ENCODE measurements at places on chromosomes 7 and 10. TPM values are rescaled to one million over a fixed set of nuclear protein-coding genes. Genes with fewer than 3 reads are reported as not detected.

- no peak for DNase-seq
These were observed 46.3 kb downstream of the CUL2 start for GRCh38 chr10:35043796-35044344.

- no peak for DNase-seq
These were observed 117.9 kb upstream of the KLF6 start for GRCh38 chr10:3902809-3903410.

- no peak for DNase-seq
These were observed 194.0 kb upstream of the PRPS1L1 start for GRCh38 chr7:18221377-18222293.

DNA sequence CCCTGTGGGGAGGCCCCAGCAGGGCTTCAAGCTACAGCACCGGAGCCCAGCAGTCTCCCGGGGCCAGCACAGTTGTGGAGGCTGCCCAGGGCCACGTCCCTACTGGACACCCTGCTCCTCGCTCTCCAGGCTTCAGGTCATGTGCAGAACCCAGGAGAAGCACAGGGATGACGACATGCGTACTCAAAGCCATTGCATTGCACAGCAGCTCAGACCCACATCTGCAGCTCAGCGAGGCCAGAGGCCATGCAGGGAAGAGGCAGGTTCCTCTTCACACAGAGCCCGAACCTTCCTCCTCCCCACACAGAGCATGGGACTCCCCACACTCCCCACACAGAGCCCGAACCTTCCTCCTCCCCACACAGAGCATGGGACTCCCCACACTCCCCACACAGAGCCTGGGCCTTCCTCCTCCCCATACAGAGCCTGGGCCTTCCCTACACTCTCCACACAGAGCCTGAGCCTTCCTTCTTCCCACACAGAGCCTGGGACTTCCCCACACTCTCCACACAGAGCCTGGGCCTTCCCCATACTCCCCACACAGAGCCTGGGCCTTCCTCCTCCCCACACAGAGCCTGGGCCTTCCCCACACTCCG lies 12.3 kb downstream of the CFAP46 start:
- DNase-seq = no peak

Gene CTAGE4
- total RNA-seq = 3.8 TPM

- DNase-seq = peak; percentile 74
These were observed 1.5 kb upstream of the LAMB1 start for GRCh38 chr7:108004220-108005142.

Gene LIPK
- total RNA-seq = not detected

- no peak for DNase-seq
These were observed 157.0 kb downstream of the TPST1 start for GRCh38 chr7:66362136-66362535.

- no peak for DNase-seq
These were observed 76.7 kb downstream of the CALD1 start for GRCh38 chr7:134856091-134856490.

DNA sequence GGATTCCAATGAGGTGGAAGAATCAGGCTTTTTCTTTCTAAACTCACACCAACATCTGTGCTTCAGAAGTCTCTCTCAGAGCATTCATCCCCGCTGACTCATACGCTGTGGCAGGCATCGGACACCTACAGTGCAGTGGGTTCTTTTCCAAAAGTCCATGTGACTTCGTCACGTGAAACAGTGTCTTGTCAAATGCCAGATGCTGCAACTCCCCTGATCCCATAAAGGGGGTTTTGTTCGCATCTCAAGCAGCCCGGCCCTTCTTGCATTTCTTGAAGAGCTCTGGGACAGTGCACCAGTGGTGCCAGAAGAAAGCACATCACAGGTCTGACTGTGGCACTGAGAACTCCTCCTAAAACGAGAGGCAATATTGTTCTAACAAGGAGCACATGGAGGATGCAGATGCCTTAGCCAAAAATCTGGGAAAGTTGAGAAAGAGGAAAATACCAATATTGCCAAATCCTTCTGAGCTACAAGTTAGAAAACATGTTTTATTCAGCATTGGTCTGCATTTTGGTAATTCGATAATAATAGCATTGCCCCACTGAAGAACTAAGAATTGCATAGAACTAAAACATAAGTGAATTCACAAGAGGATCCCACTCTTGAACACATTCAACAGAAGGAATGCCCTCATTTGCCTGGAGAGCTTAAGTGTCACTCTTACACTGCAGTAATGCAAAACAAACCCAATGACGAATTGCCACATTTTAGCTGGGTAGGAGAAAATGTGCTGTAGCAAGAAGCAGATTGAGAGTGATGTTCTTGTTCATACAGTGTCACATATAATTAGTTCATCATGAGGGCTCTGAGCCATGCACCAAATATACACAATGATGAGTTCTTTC lies 204.4 kb downstream of the CXCL12 start:
- no peak for DNase-seq

Gene PRKG1
- not detected for total RNA-seq

Gene AKR1E2
- 3.3 TPM for total RNA-seq

GRCh38 chr7:51591223-51591622 lies 274.6 kb upstream of the COBL start:
- DNase-seq = peak; percentile 82

GRCh38 chr10:130485958-130486895 lies 350.0 kb downstream of the GLRX3 start:
- DNase-seq = no peak

DNA sequence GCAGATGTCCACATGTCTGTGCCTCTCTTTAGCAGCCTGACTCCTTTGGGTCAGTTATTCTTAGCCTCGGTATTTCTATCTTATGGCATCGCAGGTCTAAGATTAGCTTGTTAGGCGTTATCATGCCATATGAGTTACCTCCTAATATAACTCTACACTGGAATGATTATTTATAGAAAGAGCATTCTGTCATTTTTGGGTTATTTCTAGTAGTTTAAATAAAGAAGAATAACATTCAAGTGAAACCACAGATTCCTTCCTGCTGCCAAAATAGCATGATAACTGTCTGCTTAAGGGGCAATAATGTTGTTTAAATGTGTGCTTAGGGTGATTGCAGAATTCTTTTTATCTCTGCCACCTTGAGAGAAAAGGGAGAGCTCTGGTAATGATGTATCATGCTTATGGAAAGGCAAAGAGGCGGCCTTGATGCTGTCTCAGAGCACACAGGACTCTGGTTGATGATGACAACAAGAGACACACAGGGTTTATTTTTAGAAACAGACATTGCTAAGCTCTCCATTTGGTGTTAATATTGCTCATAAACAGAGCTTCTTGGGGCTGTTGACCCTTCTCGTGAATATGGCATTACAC lies 10.4 kb downstream of the HDAC9 start:
- DNase-seq = no peak

- no peak for DNase-seq
These were observed 2.2 kb downstream of the KLHL7 start for GRCh38 chr7:23107781-23108180.

DNA sequence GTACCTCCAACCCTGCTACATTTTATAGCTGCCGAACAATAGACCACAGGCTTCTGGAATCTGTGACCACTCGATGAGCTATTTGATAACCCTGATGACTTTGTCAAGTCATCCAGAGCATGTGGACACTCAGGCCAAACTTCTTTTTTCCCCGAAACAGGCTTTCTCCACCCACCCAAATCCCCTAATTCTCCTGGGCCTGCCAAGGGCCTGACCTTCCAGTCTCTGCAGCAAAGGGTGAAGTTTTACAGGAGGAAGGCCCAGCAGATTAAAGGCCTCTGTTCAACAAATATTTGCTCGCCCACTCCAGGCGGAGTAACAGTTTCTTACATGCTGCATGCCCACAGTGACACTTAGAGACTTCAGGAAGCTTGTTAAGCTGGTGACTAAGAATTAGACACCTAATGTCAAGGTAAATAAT lies 2.0 kb downstream of the JCAD start:
- DNase-seq = peak; percentile 73

Gene NUTM2B
- total RNA-seq = 0.63 TPM

DNA sequence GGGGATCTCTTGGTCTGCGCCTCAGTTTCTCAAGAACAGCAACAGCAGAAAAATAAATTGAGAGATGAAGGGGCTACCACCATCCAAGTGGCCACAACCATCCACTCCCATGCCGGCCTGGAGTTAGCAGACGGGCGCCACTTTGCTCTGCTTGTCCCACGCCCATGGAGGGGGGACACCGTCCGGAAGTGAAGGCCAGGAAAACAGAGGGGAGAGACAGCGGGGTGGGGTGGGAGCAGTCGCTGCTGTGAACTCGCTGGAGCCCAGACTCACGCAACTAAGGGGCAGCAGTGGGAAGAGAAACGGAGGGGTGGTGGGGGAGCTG lies 135.4 kb downstream of the KIF20B start:
- no peak for DNase-seq

Gene AGBL3
- total RNA-seq = 0.18 TPM

Gene CRHR2
- not detected for total RNA-seq

GRCh38 chr7:41224063-41224763 lies 478.7 kb downstream of the INHBA start:
- peak; percentile 94 for DNase-seq

GRCh38 chr10:98125940-98126631 lies 8.4 kb upstream of the R3HCC1L start:
- no peak for DNase-seq

- DNase-seq = no peak
These were observed 2.8 kb downstream of the FBXL15 start for GRCh38 chr10:102423372-102423968.

- DNase-seq = no peak
These were observed 103.0 kb downstream of the DOCK4 start for GRCh38 chr7:112103246-112103645.

Gene LRRC18
- total RNA-seq = not detected

Gene INMT
- total RNA-seq = not detected

- no peak for DNase-seq
These were observed 39.9 kb downstream of the STRA8 start for GRCh38 chr7:135273581-135273980.

Gene SPDYE2
- not detected for total RNA-seq

Gene OPN4
- not detected for total RNA-seq

Gene PNLIPRP2
- total RNA-seq = not detected

Gene OR9A2
- total RNA-seq = 0.29 TPM

DNA sequence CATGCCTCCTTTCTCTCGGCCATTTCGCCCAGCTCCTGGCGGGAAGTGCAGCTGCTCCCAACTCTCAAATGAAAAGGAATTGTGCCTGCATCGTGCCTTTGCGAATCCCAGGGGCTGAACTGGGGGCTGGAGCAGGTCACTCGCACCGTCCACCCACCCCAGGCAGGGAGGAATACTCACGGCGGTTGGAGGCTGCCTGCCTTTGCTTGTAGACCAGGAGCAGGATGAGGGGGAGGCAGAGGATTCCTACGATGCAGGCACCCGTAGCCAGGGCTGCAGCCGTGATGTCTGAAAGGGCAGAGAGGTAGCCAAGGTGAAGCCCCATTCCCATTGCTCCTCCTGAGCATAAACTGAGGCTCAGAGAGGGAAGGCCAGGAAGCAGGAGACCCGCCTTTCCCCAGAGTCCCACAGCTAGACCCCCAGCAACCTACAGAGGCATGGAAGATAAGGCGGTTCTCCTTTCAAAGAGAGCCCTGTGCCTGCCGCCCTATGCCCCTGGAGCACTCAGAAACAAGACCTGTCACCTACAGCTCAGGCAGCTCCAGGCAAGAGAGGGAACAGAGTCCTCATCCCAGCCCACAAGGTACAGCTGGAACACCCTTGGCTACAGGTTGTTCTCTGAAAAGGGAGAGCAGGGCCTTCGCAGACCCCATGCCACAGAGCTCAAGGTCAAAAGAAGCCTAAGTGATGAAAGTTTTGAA lies 18.0 kb downstream of the VSIR start:
- DNase-seq = no peak

Gene TMEM273
- not detected for total RNA-seq

DNA sequence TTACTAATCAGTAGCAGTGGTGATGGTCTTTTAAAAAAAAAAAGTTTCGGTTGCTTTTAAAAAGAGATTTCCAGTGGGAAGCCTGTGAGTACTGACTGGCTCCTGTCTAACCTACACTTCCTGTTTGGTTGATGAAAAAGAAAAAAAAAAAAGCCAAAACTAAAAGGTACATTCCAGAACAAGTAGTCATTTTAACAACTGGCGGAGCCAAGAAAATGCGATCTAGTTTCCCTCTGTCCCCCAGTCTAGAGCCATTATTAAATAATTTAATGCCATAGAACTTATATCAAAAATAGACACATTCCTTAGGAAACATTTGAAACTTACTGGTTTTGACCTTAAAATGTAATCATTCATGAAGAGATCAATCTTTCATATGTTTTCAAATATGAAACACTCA lies 254.2 kb upstream of the C7orf33 start:
- DNase-seq = no peak

Gene WNT8B
- total RNA-seq = 0.23 TPM

GRCh38 chr7:116543664-116544063 lies 18.8 kb downstream of the CAV1 start:
- no peak for DNase-seq

GRCh38 chr7:44264221-44264931 lies 61.0 kb downstream of the CAMK2B start:
- DNase-seq = peak; percentile 1

GRCh38 chr7:876077-876971 lies at the start of gene GET4:
GET4 (plus strand) TSS chr7:876554; CDS start chr7:876646, 92 bp downstream.
- DNase-seq = peak; percentile 94

Gene CALML5
- 0.71 TPM for total RNA-seq

- no peak for DNase-seq
These were observed 56.2 kb downstream of the OAT start for GRCh38 chr10:124362568-124362967.

DNA sequence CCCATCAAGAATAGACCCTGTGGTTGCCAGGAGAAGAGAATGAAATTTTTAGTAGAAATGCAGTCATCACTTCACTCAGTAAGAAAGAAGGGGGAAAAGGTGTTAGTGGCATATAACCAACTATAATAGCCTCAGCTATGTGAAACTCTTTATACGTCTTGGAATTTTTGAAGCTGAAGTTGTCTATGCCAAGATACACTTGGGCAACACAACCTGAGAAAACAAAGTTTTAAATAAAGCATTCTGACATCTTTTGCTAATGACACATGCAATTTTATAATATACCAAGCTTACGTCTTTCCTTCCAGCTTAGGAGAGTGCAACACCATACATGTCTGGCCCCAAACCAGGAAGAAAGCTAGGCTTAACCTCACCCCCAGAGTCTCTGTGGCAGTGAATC lies 40.8 kb upstream of the ZNF438 start:
- no peak for DNase-seq

DNA sequence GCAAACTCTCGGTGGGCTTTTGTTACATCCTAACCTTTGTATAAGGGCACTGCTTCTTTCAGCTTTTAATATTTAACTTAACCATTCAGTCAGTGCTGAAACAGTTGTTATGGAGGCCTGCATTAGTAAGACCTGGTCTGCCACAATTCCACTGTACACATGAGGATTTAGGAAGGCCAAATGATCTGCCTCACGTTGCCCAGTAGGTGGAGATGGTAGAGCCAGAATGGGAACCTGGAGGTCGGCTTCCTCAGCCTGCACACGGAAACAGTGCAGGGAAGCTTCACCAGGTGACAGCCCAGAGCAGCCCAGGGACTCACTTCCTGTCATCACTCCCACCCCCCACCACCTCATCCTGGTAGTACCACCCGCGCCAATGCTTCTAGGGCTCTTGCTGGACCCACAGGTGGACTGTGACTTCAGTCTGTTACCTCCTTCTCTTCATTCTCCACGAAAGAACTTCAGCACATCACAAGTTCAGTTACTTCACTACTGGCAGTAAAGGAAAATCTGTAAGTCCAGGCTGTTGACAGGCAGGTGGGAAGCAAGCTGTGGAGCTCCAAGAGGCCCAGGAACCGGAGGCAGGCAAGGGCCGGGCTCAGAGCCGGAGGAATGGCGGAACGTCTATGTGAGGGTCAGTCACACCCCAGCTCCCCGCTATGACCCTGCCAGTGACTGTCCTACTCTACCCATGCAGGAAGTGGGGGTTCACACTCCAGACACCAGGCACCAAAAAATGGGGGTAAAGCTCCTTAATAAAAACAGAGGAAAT lies 480.3 kb upstream of the C7orf33 start:
- peak; percentile 65 for DNase-seq

Gene HKDC1
- total RNA-seq = 29.7 TPM

Gene MSS51
- total RNA-seq = 0.64 TPM

Gene HOXA9
- total RNA-seq = 96.1 TPM
